ENCODE measurements at places on chromosomes 7 and 10. TPM values are rescaled to one million over a fixed set of nuclear protein-coding genes. Genes with fewer than 3 reads are reported as not detected.

DNA sequence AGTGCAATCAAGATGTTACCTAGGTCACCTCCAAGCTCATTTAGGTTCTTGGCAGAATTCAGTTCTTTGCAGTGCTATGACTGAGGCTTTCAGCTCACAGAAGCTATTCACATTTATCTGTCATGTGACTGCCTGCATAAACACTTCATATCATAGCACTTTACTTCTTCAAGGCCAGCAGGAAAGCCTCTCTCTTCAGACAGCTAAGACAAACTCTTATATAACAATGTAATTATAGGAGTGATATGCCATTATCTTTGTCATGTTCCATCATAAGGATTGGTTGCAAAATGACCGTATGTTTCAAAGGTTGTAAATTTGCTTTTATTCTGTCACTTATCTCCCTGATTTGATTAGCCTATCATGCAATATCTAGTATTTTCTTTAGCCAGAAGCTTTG, 78.8 kb upstream of the TMEM196 start:
- DNase-seq, result no peak

DNA sequence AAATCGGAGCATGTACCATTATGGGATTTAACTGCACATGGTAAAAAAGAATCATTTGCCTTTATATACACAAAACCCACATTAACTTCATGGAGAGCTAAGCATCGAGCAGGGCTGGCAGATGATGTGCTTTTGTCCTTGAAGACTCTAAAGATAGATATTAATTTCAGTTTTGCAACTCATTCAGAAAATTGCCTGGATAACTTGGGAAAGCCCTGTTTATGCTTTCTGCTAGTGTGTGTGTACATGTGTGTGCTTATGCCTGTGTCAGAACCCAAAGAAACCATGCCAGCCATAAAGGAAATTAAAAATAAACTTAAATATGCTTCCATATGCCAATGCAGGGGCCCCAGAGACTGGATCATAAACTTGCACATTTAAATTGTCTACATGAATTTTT, 640.0 kb downstream of the PARD3 start:
- no peak for DNase-seq

TSPAN12 gene
- total RNA-seq, result not detected

GRCh38 chr10:73262105-73262730, 9.8 kb upstream of the MRPS16 start:
- DNase-seq, result peak; percentile 93

MEOX2 gene
- not detected for total RNA-seq

GFRA1 gene
- not detected for total RNA-seq

GRCh38 chr10:104527013-104527412, 114.1 kb upstream of the SORCS3 start:
- no peak for DNase-seq

KIF11 gene
- total RNA-seq, result 21.3 TPM

- no peak for DNase-seq
Measured at GRCh38 chr7:20013536-20013935, 203.6 kb downstream of the MACC1 start.

DNA sequence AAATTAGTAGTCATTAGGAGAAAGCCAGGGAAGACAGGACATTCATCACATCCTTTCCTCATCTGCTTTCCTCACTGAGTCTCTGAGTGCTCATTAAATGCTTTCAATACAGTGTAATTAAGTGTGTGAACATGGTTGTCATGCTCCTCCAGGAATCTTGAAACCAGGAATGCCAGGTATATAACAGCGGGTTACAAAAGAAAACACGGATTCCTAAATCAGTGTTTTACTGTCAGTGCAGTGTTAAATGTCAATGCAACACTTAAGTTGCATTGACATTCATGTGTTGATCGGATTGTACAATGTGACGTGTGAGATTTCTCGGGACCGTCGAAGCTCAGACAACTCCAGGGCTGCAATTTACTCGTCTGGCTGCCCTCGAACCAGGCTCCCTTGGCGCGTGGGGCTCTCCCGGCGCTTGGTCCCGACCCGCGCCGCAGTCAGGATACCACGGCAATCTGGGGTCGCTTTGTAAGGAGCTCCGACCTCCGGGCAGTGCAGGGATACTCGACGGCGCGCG, 455 bp upstream of the SPAG6 start:
- DNase-seq, result no peak

DNA sequence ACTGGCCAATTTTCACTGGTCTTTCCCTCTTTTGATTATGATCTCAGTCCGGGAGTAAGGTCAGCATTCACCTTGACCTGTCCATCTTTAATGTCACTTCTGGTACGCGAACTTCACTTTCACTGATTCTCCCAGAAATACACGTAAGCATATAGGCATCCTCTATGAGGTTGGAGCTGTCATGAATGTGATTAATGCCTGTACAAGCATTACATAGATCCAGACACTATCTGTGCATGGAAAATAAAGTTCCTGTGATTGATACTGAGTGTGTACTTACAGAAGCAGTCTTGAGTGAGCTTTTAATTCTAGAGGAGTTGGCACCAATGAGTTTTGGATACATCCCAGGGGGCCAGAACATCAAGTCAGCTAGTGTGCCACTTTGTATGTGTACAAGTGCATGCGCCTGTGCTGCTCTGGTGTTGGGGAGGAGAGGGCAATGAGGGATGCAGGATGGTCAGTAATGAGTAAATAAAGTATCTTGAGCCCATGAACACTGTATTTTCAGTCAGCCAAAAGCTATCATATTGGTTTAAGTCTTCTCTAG, 6.0 kb downstream of the PTPRZ1 start:
- no peak for DNase-seq

GRCh38 chr7:1431634-1432380, 27.5 kb downstream of the MICALL2 start:
- DNase-seq, result no peak

CRYGN gene
- not detected for total RNA-seq

GRCh38 chr7:93301736-93302135, 69.6 kb downstream of the VPS50 start:
- no peak for DNase-seq

GRCh38 chr10:121600611-121601010, 2.4 kb upstream of the FGFR2 start:
- DNase-seq, result no peak

DNA sequence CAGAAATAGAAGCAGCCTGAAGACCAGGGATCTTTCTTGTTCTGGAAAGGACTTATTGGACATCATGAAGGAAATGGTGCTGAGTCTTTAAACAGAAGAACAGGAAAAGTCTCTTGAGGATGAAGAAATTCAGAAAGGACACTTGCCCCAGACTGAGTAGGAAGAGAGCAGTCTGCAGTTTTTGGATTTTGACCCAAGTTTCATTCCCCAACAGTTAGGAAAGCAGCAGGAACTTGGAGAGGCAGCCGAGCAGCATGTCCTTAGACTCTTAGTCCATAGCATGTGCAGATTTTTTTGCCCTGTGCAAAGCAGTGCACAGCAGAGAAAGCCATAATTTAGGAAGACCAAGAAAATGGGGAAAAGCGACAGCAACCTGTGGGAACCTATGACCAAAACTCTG, 927.2 kb upstream of the AUTS2 start:
- no peak for DNase-seq

DNA sequence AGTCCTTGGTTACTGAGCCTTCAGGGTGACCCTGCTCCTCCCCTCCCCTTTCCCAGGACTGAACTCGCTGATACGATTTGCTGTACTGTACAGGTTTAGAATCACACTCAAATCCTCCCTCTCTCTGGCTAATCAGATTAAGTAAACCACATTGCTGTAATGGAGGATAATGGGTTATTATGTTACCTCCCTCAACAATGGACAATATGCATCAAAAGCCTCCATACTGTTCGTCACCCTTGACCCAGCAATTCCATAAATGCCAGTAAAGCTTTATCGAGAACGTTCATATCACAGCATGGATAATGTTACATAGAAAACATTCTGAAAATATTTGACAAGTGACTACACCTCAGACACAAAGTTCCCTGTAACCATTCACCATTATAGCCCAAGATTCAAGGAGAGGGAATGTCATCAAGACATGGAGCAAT, 61.7 kb downstream of the FAM107B start:
- no peak for DNase-seq

TRIM74 gene
- total RNA-seq, result 0.26 TPM

All from MCF 10A (cell line).